ENCODE measurements at places on chromosomes 13 and 19.

DNA sequence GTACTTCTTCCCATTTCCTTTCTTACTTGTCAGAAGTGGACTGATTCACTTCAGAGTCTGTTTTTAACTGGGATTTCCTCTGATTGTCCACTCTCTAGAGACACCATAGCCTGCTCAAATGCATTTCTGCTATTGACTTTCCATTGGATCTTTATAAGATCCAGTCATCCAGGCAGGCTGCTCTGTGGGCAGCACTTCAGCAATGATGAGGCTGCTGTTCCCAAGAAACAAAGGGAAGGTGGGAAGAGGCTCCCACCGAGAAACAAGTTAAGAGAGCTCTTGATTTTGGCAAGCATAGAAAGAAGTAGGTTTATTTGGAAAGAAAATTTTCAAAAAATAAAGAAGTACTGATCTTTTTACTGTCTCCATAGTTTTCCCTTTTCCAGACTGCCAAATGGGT, 125.8 kb upstream of the STARD13 start:
- no peaks in the 10 kb centered on the region for H3K27me3 ChIP-seq
- no peaks in the 10 kb centered on the region for H3K4me1 ChIP-seq
- no peak overlapping the region for H3K4me3 ChIP-seq
- H3K36me3 ChIP-seq = no peaks in the 10 kb centered on the region

DNA sequence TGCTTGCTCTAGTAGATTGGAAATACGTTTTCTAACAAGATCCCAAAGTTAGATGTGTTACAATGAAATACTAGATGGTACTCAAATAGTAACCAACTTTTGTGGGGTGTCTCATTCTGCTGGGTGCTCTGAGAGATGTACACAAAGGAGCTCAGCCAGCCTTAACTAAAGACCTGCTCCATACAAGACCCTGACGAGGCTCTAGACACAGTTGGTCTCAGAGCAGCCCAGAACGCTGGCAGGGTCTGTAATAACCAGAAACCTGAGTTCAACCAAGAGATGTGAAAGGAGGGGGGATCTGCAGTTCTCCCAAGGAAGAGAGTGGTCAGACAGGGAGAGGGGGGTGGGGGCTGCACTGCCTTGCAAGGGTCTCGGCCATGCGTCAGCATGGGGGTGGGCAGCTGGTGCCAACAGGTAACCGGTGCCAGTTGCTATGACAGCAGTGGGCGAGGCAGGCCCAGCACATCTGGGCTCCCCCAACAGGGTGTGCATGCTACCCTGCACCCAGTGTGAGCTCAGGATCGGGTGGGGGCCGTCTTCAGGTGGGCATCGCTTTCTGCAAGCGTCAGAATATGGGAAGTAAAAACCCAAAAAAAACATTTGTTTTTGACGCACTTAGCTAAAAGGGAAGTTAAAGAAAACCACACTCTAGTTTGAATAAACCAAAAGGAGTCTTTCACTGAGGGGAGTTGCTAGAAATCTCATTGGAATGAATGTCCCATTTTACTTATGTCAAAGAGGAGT, 68.0 kb upstream of the GPR183 start:
- H3K27me3 ChIP-seq = no peaks in the 10 kb centered on the region
- no peaks in the 10 kb centered on the region for H3K36me3 ChIP-seq
- no peaks in the 10 kb centered on the region for H3K4me1 ChIP-seq
- no peak for DNase-seq
- no peak overlapping the region for H3K4me3 ChIP-seq

DNA sequence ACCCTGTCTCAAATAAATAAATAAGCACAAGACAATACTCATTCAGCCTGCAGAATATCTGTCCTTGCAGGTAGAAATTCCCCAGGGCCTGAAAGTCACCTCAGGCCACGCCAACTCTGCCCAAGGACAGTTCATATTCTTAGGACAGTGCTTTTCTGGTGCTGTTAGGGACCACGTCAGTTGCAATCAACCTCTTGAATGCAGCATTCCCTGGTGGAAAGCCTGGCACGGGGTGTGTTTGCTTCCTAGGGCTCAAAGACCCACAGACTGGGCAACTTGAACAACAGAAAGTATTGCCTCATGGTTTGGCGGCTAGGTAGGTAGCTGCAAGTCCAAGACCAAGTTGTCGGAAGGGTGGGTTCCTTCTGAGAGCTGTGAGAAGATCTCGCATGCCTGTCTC, 160.3 kb downstream of the KCTD15 start:
- H3K4me1 ChIP-seq = no peaks in the 10 kb centered on the region
- no peaks in the 10 kb centered on the region for H3K27me3 ChIP-seq
- no peak overlapping the region for H3K27ac ChIP-seq
- DNase-seq = no peak

DNA sequence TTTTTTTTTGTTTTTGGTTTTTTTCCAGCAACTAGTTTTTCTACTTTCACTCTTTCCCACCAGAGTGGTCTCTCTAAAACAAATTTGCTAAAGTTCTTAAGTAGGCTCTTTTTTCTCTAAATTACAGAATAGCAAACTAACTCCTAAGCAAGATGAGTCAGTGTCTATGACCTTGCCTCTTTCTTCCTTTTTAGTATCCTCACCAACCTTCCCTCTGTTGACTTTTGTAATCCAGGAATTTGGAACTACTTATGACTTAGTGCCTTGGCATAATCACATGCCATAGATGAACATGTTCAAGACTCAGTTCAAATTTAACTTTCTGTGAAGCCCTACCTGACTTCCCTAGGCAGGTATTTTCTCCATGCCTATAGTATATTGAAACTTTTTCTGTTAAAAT, 32.3 kb upstream of the AKAP11 start:
- no peaks in the 10 kb centered on the region for H3K36me3 ChIP-seq
- no peak overlapping the region for H3K27ac ChIP-seq
- H3K4me3 ChIP-seq = no peak overlapping the region
- DNase-seq = no peak

GRCh38 chr13:44778761-44779484, 202.8 kb upstream of the TSC22D1 start:
- H3K27me3 ChIP-seq = no peaks in the 10 kb centered on the region
- DNase-seq = no peak
- no peaks in the 10 kb centered on the region for H3K36me3 ChIP-seq
- no peak overlapping the region for H3K27ac ChIP-seq
- no peak overlapping the region for H3K4me3 ChIP-seq

- peak overlapping the region; percentile 54 for H3K4me3 ChIP-seq
- peaks cover 12% of the 10 kb centered on the region for H3K4me1 ChIP-seq
- H3K27ac ChIP-seq = peak overlapping the region; percentile 57
- no peaks in the 10 kb centered on the region for H3K27me3 ChIP-seq
Measured at GRCh38 chr13:75812751-75813181, 176.6 kb downstream of the LMO7 start.

GRCh38 chr13:73245246-73245645, 186.4 kb downstream of the KLF5 start:
- H3K27me3 ChIP-seq = no peaks in the 10 kb centered on the region
- H3K4me1 ChIP-seq = no peaks in the 10 kb centered on the region
- no peak for DNase-seq
- no peak overlapping the region for H3K27ac ChIP-seq
- H3K4me3 ChIP-seq = no peak overlapping the region

- H3K27ac ChIP-seq = no peak overlapping the region
- no peaks in the 10 kb centered on the region for H3K27me3 ChIP-seq
- H3K4me3 ChIP-seq = no peak overlapping the region
- no peaks in the 10 kb centered on the region for H3K4me1 ChIP-seq
- no peaks in the 10 kb centered on the region for H3K36me3 ChIP-seq
- no peak for DNase-seq
Measured at GRCh38 chr13:31223215-31223614, 23.4 kb downstream of the B3GLCT start.

GRCh38 chr19:45935267-45935666, 20.7 kb upstream of the NANOS2 start:
- H3K4me3 ChIP-seq = no peak overlapping the region
- no peaks in the 10 kb centered on the region for H3K27me3 ChIP-seq
- no peaks in the 10 kb centered on the region for H3K36me3 ChIP-seq
- no peak overlapping the region for H3K27ac ChIP-seq

DNA sequence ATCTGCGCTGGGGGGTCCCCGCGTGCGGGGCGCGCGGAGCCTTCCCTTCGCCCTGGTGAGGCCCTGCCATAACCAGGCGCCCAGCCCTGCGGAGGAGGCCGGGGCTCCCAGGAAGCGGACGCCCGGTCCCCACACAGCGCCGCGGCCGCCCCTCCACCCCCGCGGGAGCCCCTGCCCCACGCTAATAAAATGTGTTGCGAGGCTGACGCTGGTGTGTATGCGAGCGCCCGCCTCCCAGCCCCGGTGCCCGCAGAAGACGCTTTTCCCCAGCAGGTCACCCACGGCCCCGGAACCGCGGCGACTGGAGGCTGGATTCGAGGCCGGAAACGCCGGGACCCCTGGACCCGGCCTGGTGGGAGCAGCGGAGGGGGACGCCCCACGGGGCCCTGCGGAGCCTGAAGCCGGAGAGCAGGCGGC, 12.1 kb upstream of the CDC34 start:
- H3K4me3 ChIP-seq = no peak overlapping the region
- H3K27me3 ChIP-seq = no peaks in the 10 kb centered on the region
- no peak for DNase-seq
- no peaks in the 10 kb centered on the region for H3K4me1 ChIP-seq

DNA sequence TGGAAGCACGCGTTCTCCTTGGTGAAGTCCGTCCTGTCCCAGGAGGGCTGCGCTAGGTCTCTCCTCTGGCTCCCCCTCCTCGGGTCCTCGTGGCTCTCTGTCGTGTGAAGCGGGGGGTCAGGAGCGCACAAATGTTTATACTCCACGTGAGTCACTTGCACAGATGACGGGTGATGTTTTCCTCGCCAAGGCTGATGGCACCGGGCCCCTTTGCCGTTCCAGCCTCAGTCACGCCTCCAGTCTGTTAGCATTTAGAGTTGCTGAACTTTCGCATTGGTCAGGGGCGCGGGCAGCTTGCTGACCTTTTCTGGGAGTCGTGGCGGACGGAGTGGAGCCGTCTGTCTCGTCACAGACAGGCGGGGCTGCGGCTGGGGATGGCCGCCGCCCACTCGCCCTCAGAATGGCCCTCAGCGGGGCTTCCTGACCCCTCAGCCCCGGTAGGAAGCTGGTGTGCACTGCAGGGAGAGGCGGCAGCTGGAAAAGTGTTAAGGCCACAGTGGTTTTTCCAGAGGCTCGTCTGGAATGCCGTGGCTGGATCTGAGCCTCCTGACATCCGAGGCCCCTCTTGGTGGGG, 13.7 kb downstream of the KLHL26 start:
- H3K27ac ChIP-seq = peak overlapping the region; percentile 88
- H3K27me3 ChIP-seq = no peaks in the 10 kb centered on the region
- peak overlapping the region; percentile 62 for H3K4me3 ChIP-seq
- H3K36me3 ChIP-seq = no peaks in the 10 kb centered on the region

DNA sequence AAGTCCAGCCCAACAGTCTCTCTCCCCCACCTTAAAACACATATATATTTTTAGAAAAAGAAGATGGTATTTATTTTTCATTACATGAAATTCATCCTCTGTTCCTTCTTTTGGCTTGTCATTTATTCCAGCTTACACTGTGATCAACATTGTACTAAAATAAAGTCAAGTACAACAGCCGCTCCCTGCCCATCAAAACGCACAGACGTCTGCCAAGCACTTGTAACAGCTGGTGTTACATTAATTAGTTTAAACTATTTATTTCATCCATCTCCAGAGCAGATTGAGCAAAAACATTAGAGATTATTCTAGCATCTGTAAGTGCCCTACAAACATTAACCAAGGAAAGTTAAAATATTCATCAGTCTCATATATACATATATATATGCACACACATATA, 350.5 kb downstream of the DACH1 start:
- H3K27ac ChIP-seq = no peak overlapping the region
- H3K4me3 ChIP-seq = no peak overlapping the region
- no peaks in the 10 kb centered on the region for H3K4me1 ChIP-seq
- no peak for DNase-seq
- no peaks in the 10 kb centered on the region for H3K36me3 ChIP-seq
- no peaks in the 10 kb centered on the region for H3K27me3 ChIP-seq

- no peaks in the 10 kb centered on the region for H3K27me3 ChIP-seq
- DNase-seq = peak; percentile 69
- H3K4me3 ChIP-seq = peak overlapping the region; percentile 56
- peaks cover 27% of the 10 kb centered on the region for H3K4me1 ChIP-seq
- no peaks in the 10 kb centered on the region for H3K36me3 ChIP-seq
Measured at GRCh38 chr13:111006506-111007031, 91.7 kb upstream of the ANKRD10 start.

DNA sequence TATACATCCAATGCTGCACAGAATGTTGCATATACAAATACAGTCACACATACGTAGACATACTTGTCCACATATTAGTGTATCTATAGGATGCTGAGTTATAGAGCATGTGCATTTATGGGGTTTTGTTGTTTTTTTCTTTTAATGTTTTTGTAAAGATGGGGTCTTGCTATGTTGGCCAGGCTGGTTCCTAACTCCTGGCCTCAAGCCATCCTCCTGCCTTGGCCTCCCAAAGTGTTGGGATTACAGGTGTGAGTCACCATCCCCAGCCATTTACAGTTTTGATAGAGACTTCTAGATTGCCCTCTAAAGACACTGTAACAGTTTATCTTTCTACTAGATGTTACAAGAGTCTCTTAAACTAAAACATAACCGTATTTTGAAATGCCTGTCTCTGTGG, 14.3 kb downstream of the HNRNPUL1 start:
- H3K4me3 ChIP-seq = no peak overlapping the region
- DNase-seq = no peak
- H3K27ac ChIP-seq = no peak overlapping the region
- H3K27me3 ChIP-seq = no peaks in the 10 kb centered on the region
- peaks cover 85% of the 10 kb centered on the region for H3K36me3 ChIP-seq
- no peaks in the 10 kb centered on the region for H3K4me1 ChIP-seq

- H3K36me3 ChIP-seq = no peaks in the 10 kb centered on the region
- H3K4me3 ChIP-seq = no peak overlapping the region
- H3K27ac ChIP-seq = no peak overlapping the region
- DNase-seq = no peak
- no peaks in the 10 kb centered on the region for H3K4me1 ChIP-seq
Measured at GRCh38 chr13:61086087-61086486, 329.6 kb downstream of the PCDH20 start.

DNA sequence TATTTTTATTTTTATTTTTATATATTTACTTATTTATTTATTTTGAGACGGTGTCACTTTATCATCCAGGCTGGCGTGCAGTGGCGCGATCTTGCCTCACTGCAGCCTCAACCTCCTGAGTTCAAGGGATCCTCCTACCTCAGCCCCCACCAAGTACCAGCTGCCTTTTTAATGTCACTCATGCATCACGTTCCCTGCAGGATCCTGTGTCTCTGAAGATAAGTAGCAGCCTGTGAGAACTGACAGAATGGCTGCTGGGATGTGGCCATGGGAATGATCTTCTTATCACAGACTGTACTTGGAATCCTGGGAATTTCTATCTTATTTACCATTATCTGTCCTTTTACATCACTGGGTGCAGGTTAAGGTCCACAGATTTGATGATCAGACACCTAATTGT, 9.2 kb upstream of the ZNF761 start:
- no peak overlapping the region for H3K4me3 ChIP-seq
- H3K27ac ChIP-seq = no peak overlapping the region
- H3K4me1 ChIP-seq = no peaks in the 10 kb centered on the region
- DNase-seq = no peak
- no peaks in the 10 kb centered on the region for H3K36me3 ChIP-seq
